Femur (tissue), 1 donor: ENCODE measurements at places on chromosomes 4 and X.
A peak's percentile ranks its signal among the peaks of the same experiment; 100 is the strongest.

DNA sequence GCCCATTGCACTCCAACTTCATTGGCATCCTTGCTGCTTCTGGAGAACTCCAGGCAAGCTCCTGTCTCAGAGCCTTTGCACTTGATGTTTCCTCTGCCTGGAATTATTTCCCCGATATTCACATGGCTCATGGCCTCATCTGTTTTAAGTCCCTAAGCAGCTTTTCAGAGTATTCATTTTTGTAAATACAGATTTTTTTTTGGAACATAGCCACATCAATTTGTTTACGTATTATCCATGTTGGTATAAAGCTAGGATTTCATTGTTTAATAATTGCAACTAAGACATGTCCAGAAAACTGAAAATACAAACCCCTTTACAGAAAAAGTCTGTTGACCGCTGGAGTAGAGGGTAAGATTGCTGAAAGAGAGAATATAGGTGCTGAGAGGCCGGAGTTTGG, 142.0 kb downstream of the CAMK2D start:
- DNase-seq, result no peak

- DNase-seq, result peak; percentile 14
Measured at GRCh38 chrX:153450949-153451277, 5.1 kb upstream of the TREX2 start.

- DNase-seq, result no peak
Measured at GRCh38 chrX:73916931-73917667, 354.1 kb downstream of the CHIC1 start.

DNA sequence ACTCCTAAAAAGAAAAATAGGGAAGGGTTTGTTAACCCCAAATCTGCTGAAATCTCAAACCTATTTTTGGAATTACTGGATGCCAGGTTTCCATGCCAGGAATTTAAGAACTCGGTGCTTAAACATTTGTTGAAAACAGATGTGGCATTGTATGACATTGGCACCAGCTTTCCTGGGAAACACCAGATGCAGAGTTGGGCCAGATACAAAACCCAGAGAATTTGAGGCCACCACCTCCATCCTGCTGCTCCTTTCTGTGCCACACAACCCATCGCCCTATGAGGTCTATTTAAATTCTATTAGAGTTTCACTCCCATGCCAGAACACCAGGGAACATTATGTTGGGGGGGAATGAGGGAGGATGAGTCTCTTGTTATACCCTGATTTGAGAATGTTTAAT, 71.7 kb downstream of the ARAP2 start:
- no peak for DNase-seq

GRCh38 chrX:110363244-110363643, 4.6 kb downstream of the RTL9 start:
- DNase-seq, result no peak

DNA sequence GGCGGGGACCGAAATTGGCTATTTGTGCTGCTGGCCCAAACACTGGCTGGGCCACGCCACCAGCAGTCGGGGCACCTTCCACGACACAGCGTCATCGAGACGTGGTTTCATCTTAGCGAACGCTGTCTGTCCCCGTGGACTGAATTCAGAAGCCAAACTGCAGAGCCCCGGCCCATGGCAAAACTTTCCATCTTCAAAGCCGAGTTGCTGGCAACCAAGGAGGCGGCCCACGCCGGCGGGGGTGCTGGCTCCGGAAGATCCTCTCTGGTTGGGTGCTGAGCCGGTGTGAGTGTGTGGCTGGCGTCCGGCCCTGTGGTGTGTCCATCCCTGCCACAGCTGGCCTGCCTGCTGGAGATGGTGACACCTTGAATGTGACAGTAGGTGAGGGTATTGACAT, 96.6 kb upstream of the ADRA2C start:
- DNase-seq, result no peak

GRCh38 chr4:186772936-186773487, 49.4 kb upstream of the FAT1 start:
- DNase-seq, result no peak

GRCh38 chrX:40402831-40403533, 177.8 kb upstream of the ATP6AP2 start:
- DNase-seq, result peak; percentile 70
